ENCODE measurements at places on chromosomes 5 and 9.

GRCh38 chr9:104009826-104010225 lies 84.3 kb upstream of the SMC2 start:
- no peak for DNase-seq

DNA sequence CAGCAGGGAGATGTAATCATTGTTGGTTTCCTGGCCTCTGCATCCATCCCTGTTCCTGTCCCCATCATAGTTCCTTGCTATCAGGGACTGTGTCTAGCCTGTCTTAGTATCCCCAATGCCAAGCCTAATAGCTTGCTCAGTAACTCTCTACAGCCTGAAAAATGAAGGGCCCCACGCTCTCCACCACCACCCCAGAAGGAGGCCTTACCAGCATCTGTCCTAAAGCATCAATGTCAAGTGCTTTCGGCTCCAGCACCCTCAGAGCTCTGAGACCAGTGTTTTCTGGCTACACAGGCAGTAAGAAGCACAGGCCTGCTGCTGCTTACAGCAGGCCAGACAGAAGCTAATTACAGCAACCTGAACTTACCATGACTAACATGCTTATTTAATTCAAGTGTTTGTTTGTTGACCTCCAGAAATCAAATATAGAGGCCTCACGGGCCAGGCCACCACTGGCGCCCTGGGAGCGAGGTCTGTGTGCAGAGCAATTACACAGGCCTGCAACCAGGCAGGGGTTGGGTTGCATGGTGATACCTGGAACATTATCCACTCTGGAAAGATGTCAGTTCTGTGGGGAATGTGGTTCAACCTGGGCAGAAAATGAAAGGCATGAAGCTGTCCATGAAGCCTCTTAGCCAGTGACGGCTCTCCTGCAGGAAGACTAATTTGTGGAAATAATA lies 124.3 kb downstream of the SLC1A3 start:
- no peak for DNase-seq

DNA sequence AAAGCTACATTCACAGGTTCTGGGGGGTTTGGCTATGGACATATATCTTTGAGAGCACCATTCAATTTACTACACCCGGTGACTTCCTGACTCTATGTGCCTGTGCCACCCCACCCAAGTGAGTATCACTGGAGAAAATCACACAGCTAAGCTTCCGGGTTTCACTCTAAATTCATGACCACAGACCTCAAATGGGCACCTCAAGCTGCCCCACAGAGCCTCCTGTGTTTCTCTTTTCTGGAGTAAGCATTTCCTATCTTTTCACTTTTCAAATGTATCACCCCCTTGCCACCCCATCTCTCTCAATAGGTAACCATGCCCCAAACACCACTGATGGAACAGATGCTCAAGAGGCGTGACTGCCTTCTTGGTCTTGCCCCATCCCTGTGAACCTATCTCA lies 49.2 kb upstream of the NEK6 start:
- no peak for DNase-seq

DNA sequence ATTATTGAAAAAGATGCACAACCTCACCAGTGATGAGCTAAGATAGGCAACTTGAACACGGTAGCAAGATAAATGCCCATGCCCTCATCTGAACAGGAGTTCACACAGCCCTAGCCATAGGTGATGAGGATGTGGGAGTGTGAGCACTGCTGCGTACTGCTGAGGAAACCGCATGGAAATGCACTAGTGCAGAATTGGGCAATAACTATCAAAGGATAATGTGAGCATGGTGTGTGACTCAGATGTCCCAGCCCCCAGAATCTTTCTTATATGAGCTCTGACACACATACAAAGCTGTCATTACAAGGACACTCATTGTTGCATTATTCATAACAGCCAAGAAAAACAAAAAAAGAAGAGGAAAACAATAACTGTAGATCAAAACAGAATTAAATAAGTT lies 521.2 kb downstream of the IRX1 start:
- no peak for DNase-seq

- no peak for DNase-seq
These were observed 8.3 kb upstream of the XPA start for GRCh38 chr9:97705354-97705950.

DNA sequence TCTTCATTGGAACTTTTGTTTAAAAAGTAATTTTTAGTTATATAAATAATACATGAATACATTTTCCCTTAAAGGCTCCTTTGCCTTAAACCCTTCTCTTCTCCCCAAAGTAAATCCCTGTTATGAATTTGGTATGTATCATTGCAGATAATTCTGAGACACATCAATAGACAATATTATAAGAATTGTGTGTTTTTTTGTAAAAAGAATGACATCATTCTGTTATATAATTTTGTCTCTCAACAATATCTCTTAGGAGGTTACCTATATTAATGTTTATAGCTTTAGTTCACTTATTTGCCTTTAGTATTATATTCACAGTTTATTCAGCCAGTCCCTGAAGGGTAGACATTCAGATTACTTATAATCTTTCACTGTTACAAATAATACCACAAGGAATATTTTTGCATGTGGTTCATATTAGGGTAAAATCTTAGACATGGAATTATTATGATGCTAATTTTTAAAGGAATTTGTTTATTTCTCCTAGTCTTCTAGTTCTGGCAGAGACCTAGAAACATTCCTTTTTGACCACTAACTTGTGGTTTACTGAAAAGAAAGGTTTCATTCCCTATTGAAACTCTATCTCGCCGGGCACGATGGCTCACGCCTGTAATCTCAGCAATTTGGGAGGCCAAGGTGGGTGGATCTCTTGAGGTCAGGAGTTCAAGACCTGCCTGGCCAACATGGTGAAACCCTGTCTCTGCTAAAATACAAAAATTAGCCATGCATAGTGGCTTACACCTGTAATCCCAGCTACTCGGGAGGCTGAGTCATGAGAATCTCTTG lies 105.6 kb downstream of the KCTD16 start:
- DNase-seq: no peak

- DNase-seq: no peak
These were observed 10.7 kb downstream of the SLC35A4 start for GRCh38 chr5:140575309-140575708.

All from activated CD4-positive, CD25-positive, alpha-beta regulatory T cell treated with anti-CD3 and anti-CD28 coated beads, Interleukin-2, amount 50 U/mL, for 16 hours (primary cell).